ENCODE measurements at places on chromosomes 2 and 18. TPM values are rescaled to one million over a fixed set of nuclear protein-coding genes. Genes with fewer than 3 reads are reported as not detected.

DNA sequence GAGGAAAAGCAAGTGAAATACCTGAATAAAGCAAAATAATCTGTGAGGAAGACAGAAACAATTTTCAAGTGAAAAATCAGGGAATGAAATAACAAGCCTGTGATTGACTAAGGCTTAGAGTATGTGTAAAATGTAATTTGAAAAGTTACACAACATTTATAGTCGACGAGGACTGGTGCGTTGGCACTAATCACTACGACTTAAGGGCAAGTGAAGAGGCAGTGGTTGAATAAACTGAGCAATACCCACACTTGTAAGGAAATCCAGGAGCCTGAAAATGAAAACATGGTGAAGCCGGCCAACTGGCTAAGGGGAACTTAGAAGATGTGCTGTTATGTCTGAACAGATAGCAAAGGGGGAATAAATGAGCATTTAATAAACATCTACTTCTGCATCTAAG is 13.4 kb downstream of the DOK1 start:
- H3K27me3 ChIP-seq = no peaks in the 10 kb centered on the region
- peaks cover 33% of the 10 kb centered on the region for H3K4me1 ChIP-seq
- no peak overlapping the region for H3K4me3 ChIP-seq

GRCh38 chr2:28486526-28486925 is 9.3 kb upstream of the PLB1 start:
- H3K36me3 ChIP-seq = no peaks in the 10 kb centered on the region
- H3K4me1 ChIP-seq = no peaks in the 10 kb centered on the region

GRCh38 chr2:29336341-29337241 is 221.4 kb downstream of the CLIP4 start:
- H3K4me1 ChIP-seq = no peaks in the 10 kb centered on the region
- no peak overlapping the region for H3K4me3 ChIP-seq
- H3K36me3 ChIP-seq = no peaks in the 10 kb centered on the region
- no peaks in the 10 kb centered on the region for H3K27me3 ChIP-seq
- no peak for DNase-seq
- no peak overlapping the region for H3K27ac ChIP-seq

- H3K36me3 ChIP-seq = no peaks in the 10 kb centered on the region
- no peaks in the 10 kb centered on the region for H3K4me1 ChIP-seq
- no peak overlapping the region for H3K27ac ChIP-seq
- no peak for DNase-seq
These were observed 433.3 kb upstream of the SALL3 start for GRCh38 chr18:78546281-78546680.

- no peaks in the 10 kb centered on the region for H3K36me3 ChIP-seq
- no peak overlapping the region for H3K4me3 ChIP-seq
- no peaks in the 10 kb centered on the region for H3K4me1 ChIP-seq
These were observed 39.2 kb downstream of the SERPINE2 start for GRCh38 chr2:223999862-224000261.

- no peak overlapping the region for H3K4me3 ChIP-seq
- no peaks in the 10 kb centered on the region for H3K4me1 ChIP-seq
- DNase-seq = no peak
- H3K27me3 ChIP-seq = no peaks in the 10 kb centered on the region
- no peaks in the 10 kb centered on the region for H3K36me3 ChIP-seq
These were observed 103.2 kb upstream of the HS6ST1 start for GRCh38 chr2:128421861-128422311.

Gene IL1F10
- total RNA-seq = not detected

Gene THAP4
- total RNA-seq = 29.9 TPM

DNA sequence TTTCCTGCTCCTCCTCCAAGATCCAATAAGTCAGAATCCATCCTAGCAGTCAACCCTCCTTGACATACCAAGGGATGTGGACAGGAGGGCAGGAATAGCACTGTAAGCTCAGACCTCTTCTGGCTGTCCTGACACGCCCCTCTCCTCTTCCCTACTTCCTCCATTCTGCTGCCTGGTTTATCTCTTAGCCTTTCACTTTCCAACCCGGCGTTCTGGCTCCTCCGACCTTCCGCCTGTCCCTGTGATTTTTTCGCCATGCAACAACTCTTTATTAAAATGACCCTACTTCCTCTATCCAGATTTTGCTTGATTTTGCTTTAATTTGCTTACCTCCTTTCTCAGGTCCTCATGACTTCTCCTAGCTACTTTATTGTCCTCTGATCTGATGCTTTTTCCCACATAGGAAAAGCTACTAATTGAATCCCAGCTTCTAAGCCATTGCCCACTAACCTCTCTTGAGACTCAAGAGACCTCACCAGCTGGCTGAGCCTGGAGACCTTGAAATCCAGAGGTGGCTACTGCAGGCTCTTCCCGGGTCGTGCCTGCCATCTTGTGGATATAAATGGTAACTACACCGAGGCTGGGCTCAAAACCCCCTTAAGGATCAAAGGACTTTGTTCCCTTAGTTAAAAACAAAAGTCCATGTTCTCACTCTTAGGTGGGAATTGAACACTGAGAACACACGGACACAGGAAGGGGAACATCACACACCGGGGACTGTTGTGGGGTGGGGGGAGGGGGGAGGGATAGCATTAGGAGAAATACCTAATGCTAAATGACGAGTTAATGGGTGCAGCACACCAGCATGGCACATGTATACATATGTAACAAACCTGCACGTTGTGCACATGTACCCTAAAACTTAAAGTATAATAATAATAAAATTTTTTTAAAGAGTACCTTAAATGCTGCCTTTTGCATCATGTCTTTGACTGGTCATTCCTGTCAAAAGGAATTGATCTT is 139.4 kb downstream of the AKAIN1 start:
- no peaks in the 10 kb centered on the region for H3K36me3 ChIP-seq
- peak; percentile 37 for DNase-seq
- H3K4me3 ChIP-seq = no peak overlapping the region
- peaks cover 9% of the 10 kb centered on the region for H3K4me1 ChIP-seq
- peaks cover 8% of the 10 kb centered on the region for H3K27me3 ChIP-seq
- no peak overlapping the region for H3K27ac ChIP-seq

GRCh38 chr2:197170208-197170607 is 140.4 kb downstream of the ANKRD44 start:
- no peak overlapping the region for H3K4me3 ChIP-seq
- H3K27ac ChIP-seq = no peak overlapping the region
- peaks cover 56% of the 10 kb centered on the region for H3K4me1 ChIP-seq
- H3K27me3 ChIP-seq = no peaks in the 10 kb centered on the region

GRCh38 chr2:222318712-222319585 is 20.2 kb upstream of the PAX3 start:
- no peaks in the 10 kb centered on the region for H3K36me3 ChIP-seq
- peaks cover 37% of the 10 kb centered on the region for H3K27me3 ChIP-seq
- peaks cover 12% of the 10 kb centered on the region for H3K4me1 ChIP-seq
- peak; percentile 59 for DNase-seq
- no peak overlapping the region for H3K4me3 ChIP-seq
- no peak overlapping the region for H3K27ac ChIP-seq

- no peaks in the 10 kb centered on the region for H3K36me3 ChIP-seq
- H3K4me1 ChIP-seq = no peaks in the 10 kb centered on the region
- H3K27ac ChIP-seq = no peak overlapping the region
- no peak for DNase-seq
- no peaks in the 10 kb centered on the region for H3K27me3 ChIP-seq
These were observed 477.4 kb downstream of the CPS1 start for GRCh38 chr2:211033765-211034164.

GRCh38 chr2:144606466-144607095 is 86.7 kb upstream of the ZEB2 start:
- H3K36me3 ChIP-seq = no peaks in the 10 kb centered on the region
- H3K27ac ChIP-seq = no peak overlapping the region
- DNase-seq = no peak
- peaks cover 25% of the 10 kb centered on the region for H3K4me1 ChIP-seq
- no peak overlapping the region for H3K4me3 ChIP-seq

Gene CDK15
- total RNA-seq = not detected

Gene ANKRD30BL
- total RNA-seq = not detected

DNA sequence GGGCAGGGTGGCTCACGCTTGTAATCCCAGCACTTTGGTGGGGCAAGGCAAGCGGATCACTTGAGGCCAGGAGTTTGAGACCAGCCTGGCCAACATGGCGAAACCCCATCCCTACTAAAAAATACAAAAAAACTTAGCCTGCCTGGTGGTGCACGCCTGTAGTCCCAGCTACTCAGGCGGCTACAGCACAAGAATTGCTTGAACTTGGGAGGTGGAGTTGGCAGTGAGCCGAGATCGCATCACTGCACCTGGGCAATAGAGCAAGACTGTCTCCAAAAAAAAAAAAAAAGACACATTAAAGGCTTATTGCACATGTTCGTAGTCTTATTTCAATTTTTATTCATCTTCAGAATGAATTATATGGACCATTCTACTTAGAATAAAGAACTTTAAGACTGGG is 110.2 kb downstream of the BMPR2 start:
- peaks cover 2% of the 10 kb centered on the region for H3K36me3 ChIP-seq
- H3K27me3 ChIP-seq = no peaks in the 10 kb centered on the region
- DNase-seq = no peak
- H3K4me3 ChIP-seq = no peak overlapping the region

GRCh38 chr2:207073801-207074678 is 91.7 kb downstream of the KLF7 start:
- H3K27me3 ChIP-seq = no peaks in the 10 kb centered on the region
- peaks cover 32% of the 10 kb centered on the region for H3K4me1 ChIP-seq
- no peak overlapping the region for H3K4me3 ChIP-seq
- peak; percentile 34 for DNase-seq
- no peak overlapping the region for H3K27ac ChIP-seq

Gene AMER3
- total RNA-seq = not detected

DNA sequence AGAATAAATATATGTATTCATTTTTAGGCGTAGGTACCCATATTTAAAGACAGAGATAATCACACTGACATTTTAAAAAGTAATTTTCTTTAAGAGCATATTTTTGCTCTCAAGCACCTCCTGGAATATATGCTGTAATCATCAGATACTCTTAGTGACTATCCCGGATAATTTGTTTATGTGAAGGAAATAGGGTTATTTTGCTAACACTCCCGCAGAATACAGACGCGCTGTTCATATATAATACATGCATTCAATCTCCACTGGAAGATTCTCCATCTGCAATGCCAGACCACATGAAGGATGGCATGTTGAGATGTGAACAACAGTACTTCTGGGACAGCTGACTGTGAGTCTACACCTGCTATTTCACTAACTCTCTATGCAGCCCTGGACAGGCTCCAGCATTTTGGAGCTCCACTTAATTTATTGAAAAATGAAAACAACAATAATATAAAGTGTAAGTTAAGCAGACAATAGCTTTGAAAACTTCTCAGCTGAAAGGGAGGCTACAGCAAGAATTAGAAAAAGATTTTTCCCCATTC is 430.6 kb downstream of the TMX3 start:
- H3K4me3 ChIP-seq = no peak overlapping the region
- no peaks in the 10 kb centered on the region for H3K36me3 ChIP-seq
- H3K4me1 ChIP-seq = no peaks in the 10 kb centered on the region
- H3K27me3 ChIP-seq = no peaks in the 10 kb centered on the region

GRCh38 chr2:192029089-192029488 is 165.6 kb downstream of the TMEFF2 start:
- H3K27ac ChIP-seq = no peak overlapping the region
- H3K36me3 ChIP-seq = no peaks in the 10 kb centered on the region
- no peaks in the 10 kb centered on the region for H3K27me3 ChIP-seq
- no peak overlapping the region for H3K4me3 ChIP-seq
- no peaks in the 10 kb centered on the region for H3K4me1 ChIP-seq

Gene GTF2A1L
- not detected for total RNA-seq

- no peak overlapping the region for H3K4me3 ChIP-seq
- H3K27ac ChIP-seq = no peak overlapping the region
- no peaks in the 10 kb centered on the region for H3K27me3 ChIP-seq
- no peaks in the 10 kb centered on the region for H3K36me3 ChIP-seq
- no peaks in the 10 kb centered on the region for H3K4me1 ChIP-seq
These were observed 94.1 kb downstream of the PTPRM start for GRCh38 chr18:7661207-7661606.

Gene STAT4
- 62.1 TPM for total RNA-seq

DNA sequence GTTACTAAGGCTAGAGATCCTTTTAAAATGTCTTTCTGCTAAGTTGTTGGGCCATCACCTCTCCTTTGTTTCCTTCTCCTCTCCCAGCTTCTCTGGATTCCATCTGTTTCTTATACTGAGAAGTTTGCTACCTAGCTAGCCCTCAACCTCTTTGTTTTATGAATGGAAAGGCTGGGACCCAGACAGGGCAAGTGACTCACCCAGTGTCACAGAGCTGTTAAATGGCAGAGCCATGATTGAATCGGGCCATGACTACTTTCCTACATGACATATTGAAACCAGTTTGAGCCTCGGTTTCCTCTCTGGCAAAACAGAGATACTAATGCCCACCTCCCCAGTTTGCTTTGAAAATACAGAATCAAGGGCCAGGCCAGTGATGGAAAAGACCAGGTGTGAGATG is 24.1 kb downstream of the REEP1 start:
- DNase-seq = no peak
- H3K36me3 ChIP-seq = no peaks in the 10 kb centered on the region
- H3K27me3 ChIP-seq = peaks cover 8% of the 10 kb centered on the region

DNA sequence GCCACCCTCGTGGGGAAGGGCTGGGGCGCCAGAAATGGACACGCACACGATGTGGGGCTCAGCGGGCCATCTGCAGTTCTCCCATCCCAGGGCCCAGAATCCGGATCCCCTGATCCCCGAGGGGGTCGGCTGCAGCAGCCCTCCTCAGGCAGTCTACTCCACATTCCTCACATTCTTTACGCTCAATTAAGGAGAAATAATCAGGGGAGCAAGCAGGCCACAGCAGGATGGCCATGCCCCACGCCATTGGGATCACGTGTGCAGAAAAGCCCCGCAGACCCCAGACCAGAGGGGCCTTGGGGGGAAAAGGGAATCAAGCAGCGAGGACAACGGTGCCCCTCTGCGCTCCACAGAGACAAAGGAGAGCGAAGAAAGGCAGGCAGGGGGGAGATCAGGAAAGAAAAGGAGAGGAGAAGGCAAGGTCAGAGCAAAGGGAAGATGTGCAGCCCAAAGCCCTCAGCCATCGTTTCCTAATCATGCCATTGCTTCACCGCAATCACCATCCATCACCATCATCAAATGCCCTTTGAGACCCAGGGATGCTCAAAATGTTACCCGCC is 17.5 kb upstream of the PKDCC start:
- H3K27me3 ChIP-seq = no peaks in the 10 kb centered on the region
- H3K36me3 ChIP-seq = no peaks in the 10 kb centered on the region
- DNase-seq = no peak

Gene GPC1
- total RNA-seq = 3.3 TPM

All from B cell (primary cell).